ENCODE measurements at places on chromosomes 11 and 22.

GRCh38 chr11:123481640-123482039 lies 51.6 kb downstream of the GRAMD1B start:
- DNase-seq, result no peak
- H3K27ac ChIP-seq, result no peak overlapping the region
- H3K4me3 ChIP-seq, result no peak overlapping the region
- H3K27me3 ChIP-seq, result no peaks in the 10 kb centered on the region
- H3K4me1 ChIP-seq, result no peaks in the 10 kb centered on the region

GRCh38 chr22:49826603-49827270 lies 936 bp downstream of the BRD1 start:
- H3K36me3 ChIP-seq, result peaks cover 35% of the 10 kb centered on the region
- H3K4me3 ChIP-seq, result peak overlapping the region; percentile 84
- peaks cover 17% of the 10 kb centered on the region for H3K4me1 ChIP-seq
- no peak for DNase-seq

DNA sequence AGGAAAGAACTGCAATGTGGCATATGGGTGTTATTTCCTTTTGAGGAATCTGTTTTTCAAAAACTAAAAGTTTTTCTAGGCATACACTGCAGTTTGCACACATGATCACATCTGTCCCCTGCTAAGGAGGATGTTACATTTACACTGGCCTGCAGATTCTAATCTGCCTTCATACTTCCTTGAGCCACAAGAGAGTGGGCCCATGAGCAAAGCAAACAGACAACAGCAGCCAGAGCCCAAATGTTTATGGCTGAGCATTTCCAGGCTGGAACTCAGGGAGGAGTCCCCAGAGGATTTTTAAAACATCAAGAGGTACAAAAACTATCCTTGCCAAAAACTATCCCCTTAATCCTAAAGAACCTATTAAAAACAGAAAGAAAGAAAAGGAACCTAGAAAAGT lies 117.2 kb upstream of the MTNR1B start:
- H3K4me1 ChIP-seq, result no peaks in the 10 kb centered on the region
- no peak for DNase-seq
- H3K36me3 ChIP-seq, result no peaks in the 10 kb centered on the region
- no peak overlapping the region for H3K27ac ChIP-seq

- no peaks in the 10 kb centered on the region for H3K27me3 ChIP-seq
- no peaks in the 10 kb centered on the region for H3K36me3 ChIP-seq
- no peak overlapping the region for H3K27ac ChIP-seq
- no peaks in the 10 kb centered on the region for H3K4me1 ChIP-seq
- no peak overlapping the region for H3K4me3 ChIP-seq
- no peak for DNase-seq
Observed at GRCh38 chr11:44788536-44789261, 61.9 kb downstream of the TSPAN18 start.

DNA sequence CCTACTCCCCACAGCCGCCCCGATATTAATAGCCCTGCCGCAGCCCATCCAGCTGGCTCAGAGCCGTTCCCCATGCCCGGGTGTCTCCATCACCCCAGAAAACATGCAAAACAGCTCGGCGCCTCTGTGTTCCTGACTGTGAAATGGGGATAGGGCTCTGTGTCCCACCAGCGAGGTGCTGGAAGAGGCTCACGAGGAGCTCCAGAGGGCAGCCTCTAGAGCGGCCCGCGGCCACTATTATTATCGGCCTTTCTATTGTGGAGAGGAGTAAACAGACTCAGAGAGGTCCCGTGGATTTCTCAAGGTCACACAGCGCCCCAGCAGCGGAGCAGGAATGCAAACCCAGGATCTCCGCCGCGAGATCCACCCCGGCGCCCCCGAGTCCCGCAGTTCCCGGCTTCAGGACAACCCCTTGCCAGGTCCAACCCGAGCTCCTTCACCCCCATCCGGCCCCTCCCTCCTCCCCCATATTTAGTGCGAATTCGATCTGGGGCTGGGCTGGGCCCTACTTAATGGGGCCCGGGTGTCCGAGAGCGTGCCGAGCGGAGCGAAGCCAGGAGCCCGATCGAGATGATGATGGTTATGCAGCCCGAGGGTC lies at the start of gene ACTN3:
Gene ACTN3 (plus strand): TSS at position 536 of the 598 bp plus-strand sequence. CDS start 35 bp downstream, at position 571.
- peaks cover 4% of the 10 kb centered on the region for H3K36me3 ChIP-seq
- H3K4me1 ChIP-seq, result peaks cover 5% of the 10 kb centered on the region

GRCh38 chr11:67120881-67121710 lies 2.0 kb downstream of the KDM2A start:
- peak overlapping the region; percentile 18 for H3K4me3 ChIP-seq
- no peak overlapping the region for H3K27ac ChIP-seq
- no peaks in the 10 kb centered on the region for H3K27me3 ChIP-seq
- DNase-seq, result peak; percentile 24

- no peak for DNase-seq
- peaks cover 2% of the 10 kb centered on the region for H3K36me3 ChIP-seq
- H3K27ac ChIP-seq, result no peak overlapping the region
- no peak overlapping the region for H3K4me3 ChIP-seq
Observed at GRCh38 chr11:119663279-119663678, 65.7 kb downstream of the NECTIN1 start.

- H3K4me1 ChIP-seq, result peaks cover 14% of the 10 kb centered on the region
- peak; percentile 78 for DNase-seq
- H3K36me3 ChIP-seq, result no peaks in the 10 kb centered on the region
Observed at GRCh38 chr11:27468209-27468994, 4.2 kb downstream of the LGR4 start.

DNA sequence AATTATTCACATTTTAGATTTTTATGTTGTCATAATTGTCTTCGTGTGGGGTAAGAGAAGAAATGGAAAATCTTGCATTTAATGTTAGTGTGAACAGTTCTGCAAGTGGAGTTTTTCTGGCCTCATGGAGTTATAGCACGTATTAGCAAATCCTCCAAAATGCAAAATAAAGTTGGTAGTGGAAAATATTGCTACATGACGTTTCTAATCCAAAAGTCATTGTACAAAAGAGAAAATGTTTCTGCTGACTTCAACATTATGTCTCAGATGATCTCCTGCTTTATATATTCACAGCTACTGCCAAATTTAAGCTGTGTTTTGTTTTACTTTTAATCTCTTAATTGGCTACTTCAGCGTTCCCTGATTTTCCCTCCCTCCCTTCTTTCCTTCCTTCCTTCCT lies 1804.0 kb upstream of the RAG2 start:
- H3K36me3 ChIP-seq, result no peaks in the 10 kb centered on the region
- DNase-seq, result no peak

- peak; percentile 5 for DNase-seq
- H3K4me3 ChIP-seq, result no peak overlapping the region
- H3K27ac ChIP-seq, result no peak overlapping the region
Observed at GRCh38 chr11:35683728-35684339, 21.3 kb downstream of the TRIM44 start.

GRCh38 chr11:132161403-132162078 lies 791.1 kb downstream of the NTM start:
- H3K4me3 ChIP-seq, result no peak overlapping the region
- no peaks in the 10 kb centered on the region for H3K27me3 ChIP-seq
- H3K36me3 ChIP-seq, result no peaks in the 10 kb centered on the region
- no peaks in the 10 kb centered on the region for H3K4me1 ChIP-seq

DNA sequence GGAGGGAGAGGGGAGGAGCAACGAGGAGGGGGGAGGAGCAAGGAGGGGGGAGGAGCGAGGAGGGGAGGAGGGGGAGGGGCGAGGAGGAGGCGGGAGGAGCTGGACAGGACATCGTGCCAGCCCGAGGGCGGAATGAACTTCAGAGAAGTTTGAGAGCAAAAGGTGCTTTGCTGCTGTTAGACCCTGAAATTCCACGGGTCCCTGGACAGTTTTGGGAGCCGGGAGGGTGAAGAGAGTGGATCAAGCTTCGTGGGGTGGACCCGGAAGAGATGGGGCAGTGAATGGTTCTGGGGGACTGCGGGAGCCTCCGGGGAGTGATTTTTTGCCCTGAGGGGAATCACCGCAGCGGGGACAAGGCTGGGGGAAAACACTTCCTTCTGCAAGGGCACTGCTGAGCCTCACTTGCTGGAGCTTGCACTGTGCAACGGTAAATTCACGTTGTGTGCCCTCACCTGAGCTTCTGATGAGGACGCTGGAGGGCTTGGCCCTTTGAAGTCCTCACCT lies 10.7 kb upstream of the NLRP6 start:
- no peaks in the 10 kb centered on the region for H3K27me3 ChIP-seq
- peaks cover 2% of the 10 kb centered on the region for H3K4me1 ChIP-seq
- no peak overlapping the region for H3K27ac ChIP-seq
- H3K36me3 ChIP-seq, result no peaks in the 10 kb centered on the region
- H3K4me3 ChIP-seq, result no peak overlapping the region
- DNase-seq, result peak; percentile 40

DNA sequence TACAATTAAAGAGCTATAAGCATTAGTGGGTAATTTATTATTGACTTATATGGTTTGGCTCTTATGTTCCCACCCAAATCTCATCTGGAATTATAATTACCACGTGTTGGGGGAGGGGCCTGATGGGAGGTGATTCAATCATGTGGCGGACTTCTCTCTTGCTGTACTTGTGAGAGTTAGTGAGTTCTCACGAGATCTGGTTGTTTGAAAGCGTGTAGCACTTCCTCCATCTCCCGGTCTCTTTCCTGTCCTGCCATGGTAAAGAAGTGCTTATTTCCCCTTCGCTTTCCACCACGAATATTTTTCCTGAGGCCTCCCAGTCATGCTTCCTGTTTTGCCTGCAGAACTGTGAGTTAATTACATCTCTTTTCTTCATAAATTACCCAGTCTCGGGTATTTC lies 28.1 kb upstream of the CHORDC1 start:
- no peaks in the 10 kb centered on the region for H3K27me3 ChIP-seq
- no peak for DNase-seq
- no peak overlapping the region for H3K4me3 ChIP-seq
- no peaks in the 10 kb centered on the region for H3K4me1 ChIP-seq
- no peak overlapping the region for H3K27ac ChIP-seq

DNA sequence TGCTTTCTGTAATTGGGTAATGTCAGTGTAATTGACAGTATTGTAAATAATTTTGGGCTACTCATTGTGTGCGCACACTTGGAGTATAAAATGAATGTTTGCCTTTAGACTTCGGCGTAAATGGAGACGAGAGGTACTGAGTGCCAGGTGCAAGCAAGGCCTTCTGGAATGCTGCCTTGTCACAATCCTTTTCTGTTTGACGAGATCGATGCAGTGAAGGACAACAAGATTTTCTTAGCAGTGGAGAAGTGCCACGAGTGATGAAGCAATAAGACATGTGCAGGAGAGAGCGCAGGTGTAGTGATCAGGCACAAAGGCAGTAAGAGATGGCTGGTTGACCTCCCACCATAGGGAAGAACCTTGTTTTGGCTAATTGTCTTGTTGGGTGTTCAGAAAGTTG lies 67.5 kb downstream of the DDX10 start:
- no peak overlapping the region for H3K4me3 ChIP-seq
- H3K27me3 ChIP-seq, result no peaks in the 10 kb centered on the region
- H3K36me3 ChIP-seq, result no peaks in the 10 kb centered on the region

DNA sequence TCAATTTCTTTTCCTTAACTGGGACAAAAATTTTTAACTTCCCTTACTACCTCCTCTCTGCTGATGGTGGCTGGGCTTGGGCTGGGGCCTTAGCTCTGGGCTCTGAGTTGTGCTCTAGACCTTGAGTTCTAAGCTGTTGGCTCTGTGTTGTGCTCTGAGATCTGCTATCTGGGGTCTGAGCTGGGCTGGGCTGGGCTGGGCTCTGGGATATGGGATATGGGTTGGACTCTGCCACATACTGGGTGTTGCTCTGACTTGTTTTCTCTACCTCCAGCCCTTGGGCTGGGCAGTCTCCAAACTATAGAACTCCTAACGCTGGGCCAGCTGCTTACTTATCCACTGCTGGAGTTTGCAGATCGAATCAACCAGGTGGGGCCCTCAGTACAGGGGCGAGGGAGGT lies 41.9 kb downstream of the DNHD1 start:
- DNase-seq, result no peak
- H3K4me1 ChIP-seq, result no peaks in the 10 kb centered on the region
- peaks cover under 1% of the 10 kb centered on the region for H3K36me3 ChIP-seq
- H3K27me3 ChIP-seq, result no peaks in the 10 kb centered on the region

GRCh38 chr11:75611823-75612222 lies 49.8 kb downstream of the SERPINH1 start:
- no peak overlapping the region for H3K27ac ChIP-seq
- no peaks in the 10 kb centered on the region for H3K36me3 ChIP-seq
- DNase-seq, result no peak
- no peaks in the 10 kb centered on the region for H3K27me3 ChIP-seq
- H3K4me3 ChIP-seq, result no peak overlapping the region

GRCh38 chr22:21753374-21754111 lies 17.9 kb upstream of the YPEL1 start:
- no peaks in the 10 kb centered on the region for H3K27me3 ChIP-seq
- no peak overlapping the region for H3K4me3 ChIP-seq
- peaks cover 15% of the 10 kb centered on the region for H3K36me3 ChIP-seq
- H3K4me1 ChIP-seq, result no peaks in the 10 kb centered on the region
- no peak for DNase-seq
- no peak overlapping the region for H3K27ac ChIP-seq

GRCh38 chr11:9755561-9756185 lies 91.8 kb downstream of the SWAP70 start:
- H3K27me3 ChIP-seq, result no peaks in the 10 kb centered on the region
- H3K4me1 ChIP-seq, result peaks cover 34% of the 10 kb centered on the region

DNA sequence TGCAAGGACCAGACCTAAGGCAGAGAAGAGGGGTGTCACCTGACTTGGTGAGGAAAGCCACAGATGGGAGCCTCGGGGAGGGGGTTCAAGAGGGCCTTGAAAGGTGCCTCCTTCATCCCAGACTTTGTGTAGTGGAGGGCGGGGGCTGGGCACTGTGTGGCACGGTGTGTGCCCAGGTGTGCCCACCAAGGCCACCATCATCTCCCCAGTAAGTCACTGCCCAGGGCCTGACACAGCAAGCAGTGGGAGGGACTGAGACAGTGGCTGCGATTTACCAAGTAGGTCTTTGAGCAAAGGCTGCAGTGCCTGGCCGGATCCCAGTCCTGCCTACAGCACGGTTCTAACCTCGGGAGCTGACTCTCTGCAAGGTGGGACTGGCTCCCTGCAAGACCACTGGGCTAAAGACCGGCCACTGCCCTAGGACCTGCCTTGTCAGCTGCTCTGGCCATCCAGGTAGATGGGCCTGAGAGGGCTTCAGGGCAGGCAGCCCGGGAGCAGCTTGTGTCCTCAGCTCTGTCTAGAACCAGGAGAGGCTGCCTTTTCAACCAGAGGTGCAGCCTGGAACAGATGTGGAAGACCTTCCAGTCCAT lies 1.4 kb downstream of the OSM start:
- H3K27ac ChIP-seq, result no peak overlapping the region
- H3K36me3 ChIP-seq, result no peaks in the 10 kb centered on the region
- peaks cover 26% of the 10 kb centered on the region for H3K4me1 ChIP-seq
- no peaks in the 10 kb centered on the region for H3K27me3 ChIP-seq
- H3K4me3 ChIP-seq, result no peak overlapping the region

- H3K4me1 ChIP-seq, result no peaks in the 10 kb centered on the region
- DNase-seq, result peak; percentile 96
- no peak overlapping the region for H3K27ac ChIP-seq
- H3K36me3 ChIP-seq, result peaks cover 9% of the 10 kb centered on the region
Observed at GRCh38 chr11:10792385-10793068, 16.2 kb downstream of the EIF4G2 start.

GRCh38 chr11:28168718-28169117 lies 60.5 kb downstream of the METTL15 start:
- no peaks in the 10 kb centered on the region for H3K27me3 ChIP-seq
- no peak overlapping the region for H3K27ac ChIP-seq
- H3K4me1 ChIP-seq, result no peaks in the 10 kb centered on the region
- no peak overlapping the region for H3K4me3 ChIP-seq
- DNase-seq, result no peak
- H3K36me3 ChIP-seq, result no peaks in the 10 kb centered on the region

GRCh38 chr11:68463714-68464113 lies 3.2 kb downstream of the PPP6R3 start:
- no peak overlapping the region for H3K4me3 ChIP-seq
- H3K4me1 ChIP-seq, result peaks cover 8% of the 10 kb centered on the region
- no peaks in the 10 kb centered on the region for H3K36me3 ChIP-seq
- DNase-seq, result no peak

Data from trophoblast cell (in vitro differentiated cells and primary cell).